ENCODE measurements at places on chromosomes 2 and 18.

GRCh38 chr18:68520406-68521075, 194.4 kb downstream of the TMX3 start:
- no peak for DNase-seq

DNA sequence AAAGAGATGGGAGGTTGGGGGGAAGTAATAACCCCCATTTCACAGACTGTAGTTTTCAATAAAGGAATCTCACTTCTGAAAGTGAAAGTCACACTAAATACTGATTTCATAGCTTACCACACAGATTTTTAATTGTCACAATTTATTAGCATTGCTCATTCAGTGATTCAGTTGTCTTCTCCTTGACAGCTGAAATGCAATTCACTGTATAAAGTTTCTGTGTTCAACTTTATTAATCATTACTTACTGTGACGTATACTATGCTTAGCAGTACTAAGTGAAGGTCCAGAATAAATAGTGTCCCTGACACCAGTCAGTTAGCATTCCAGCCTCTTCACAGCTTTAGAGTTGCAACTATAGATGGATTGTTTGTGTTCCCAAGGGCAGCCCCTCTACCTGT, 324.1 kb upstream of the CRIM1 start:
- no peak for DNase-seq

DNA sequence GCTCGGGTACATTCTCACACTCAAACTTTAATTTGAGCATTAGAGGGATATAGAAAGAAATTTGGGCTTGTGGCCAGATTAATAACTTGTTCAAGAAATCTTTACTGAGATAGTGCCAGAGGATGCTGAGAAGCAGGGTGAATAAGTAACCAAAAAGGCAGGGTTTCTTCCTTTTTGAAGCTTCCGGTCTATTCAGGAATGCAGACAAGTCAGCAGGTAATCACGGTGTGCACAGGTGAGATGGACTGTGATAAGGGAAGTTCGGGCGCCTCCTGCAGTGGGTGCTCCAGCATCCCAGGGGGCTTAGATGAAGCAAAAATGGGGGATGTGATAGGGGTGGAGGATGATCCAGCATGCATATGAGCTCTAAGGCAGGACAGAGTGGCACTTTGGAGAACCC, 44.9 kb upstream of the CYP1B1 start:
- no peak for DNase-seq

GRCh38 chr2:171745806-171746205, 58.5 kb downstream of the DYNC1I2 start:
- no peak for DNase-seq

- DNase-seq: peak; percentile 45
Observed at GRCh38 chr2:240586919-240587800, 626 bp downstream of the CAPN10 start.

- no peak for DNase-seq
Observed at GRCh38 chr2:179348906-179349305, 84.3 kb upstream of the SESTD1 start.

All from A673 (cell line).